ENCODE measurements at places on chromosomes 5 and 9.

DNA sequence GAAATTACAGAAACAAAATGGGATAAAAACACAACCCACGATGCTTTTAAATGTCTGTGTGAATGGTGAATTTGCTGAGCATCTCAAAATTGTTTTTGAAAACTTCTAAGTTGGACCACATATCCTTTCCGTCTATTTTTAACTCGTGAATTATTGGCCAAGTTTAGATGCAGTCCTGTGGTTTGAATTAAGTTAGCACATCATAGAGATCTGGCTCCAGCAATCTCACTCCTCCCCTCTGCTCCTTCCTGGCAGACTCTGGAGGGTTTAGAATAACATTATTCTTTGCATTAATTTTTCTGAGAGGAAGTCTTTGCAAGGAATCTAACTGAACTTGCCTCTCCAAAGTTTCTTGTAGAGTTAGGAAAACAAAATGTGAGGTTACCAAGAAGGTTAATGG lies 14.5 kb upstream of the ANKRD55 start:
- DNase-seq, result no peak

DNA sequence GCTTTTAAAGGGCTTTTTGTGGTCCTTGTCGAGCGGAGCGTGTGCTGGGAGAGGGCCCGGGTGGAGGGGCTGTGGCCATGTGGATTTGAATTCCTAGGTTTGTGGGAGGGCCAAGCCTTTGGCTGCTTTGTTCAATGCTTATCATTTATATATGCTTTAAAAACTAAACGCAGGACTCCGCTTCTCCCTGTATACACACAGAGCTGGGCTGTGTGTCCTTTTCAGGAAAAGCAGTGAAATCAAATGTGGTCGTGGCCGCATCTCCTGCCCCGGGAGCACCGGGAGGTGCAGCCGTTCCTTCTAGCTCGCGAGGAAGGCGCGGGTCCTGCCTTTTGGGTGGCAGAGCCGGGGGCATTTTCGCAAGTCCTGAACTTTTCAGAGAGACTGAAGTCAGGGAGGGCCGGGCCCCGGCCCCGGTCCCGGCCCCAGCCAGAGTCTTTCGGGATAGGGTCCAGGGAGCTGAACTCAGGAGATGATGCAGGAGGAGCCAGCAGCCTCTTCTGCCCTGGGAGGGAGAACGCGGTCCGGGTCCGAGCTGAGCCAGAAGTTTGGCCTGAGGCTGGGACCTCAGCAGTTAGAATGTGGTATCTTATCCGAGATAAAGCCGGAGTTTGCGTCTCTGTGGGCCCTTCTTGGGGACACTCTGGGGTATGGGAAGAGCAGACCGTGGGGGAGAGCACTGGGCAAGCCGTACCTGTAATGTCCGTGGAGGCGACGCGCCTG lies 158.8 kb downstream of the C9orf152 start:
- no peak for DNase-seq

- DNase-seq, result no peak
These were observed 42.2 kb downstream of the PRLR start for GRCh38 chr5:35188031-35188457.

- peak; percentile 58 for DNase-seq
These were observed 133.0 kb downstream of the GNA14 start for GRCh38 chr9:77514886-77515711.

DNA sequence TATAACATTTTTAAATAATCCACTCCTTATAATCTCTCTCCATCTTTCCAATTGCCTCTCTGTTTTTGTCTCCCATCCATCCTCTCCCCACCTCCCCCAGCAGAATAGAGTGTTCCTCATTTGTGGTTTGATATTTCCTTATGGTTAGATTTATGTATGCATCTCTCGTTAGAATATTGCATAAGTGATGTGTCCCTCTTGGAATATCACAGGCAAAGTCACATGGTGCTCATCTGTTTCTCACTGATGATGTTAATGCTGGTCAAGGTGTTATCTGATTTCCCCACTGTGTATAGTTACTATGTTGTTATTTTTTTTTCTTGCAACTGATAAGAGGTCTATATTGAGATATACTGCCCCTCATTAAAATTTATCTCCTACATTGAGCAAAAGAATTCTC lies 3.1 kb upstream of the LRRC70 start:
- no peak for DNase-seq

DNA sequence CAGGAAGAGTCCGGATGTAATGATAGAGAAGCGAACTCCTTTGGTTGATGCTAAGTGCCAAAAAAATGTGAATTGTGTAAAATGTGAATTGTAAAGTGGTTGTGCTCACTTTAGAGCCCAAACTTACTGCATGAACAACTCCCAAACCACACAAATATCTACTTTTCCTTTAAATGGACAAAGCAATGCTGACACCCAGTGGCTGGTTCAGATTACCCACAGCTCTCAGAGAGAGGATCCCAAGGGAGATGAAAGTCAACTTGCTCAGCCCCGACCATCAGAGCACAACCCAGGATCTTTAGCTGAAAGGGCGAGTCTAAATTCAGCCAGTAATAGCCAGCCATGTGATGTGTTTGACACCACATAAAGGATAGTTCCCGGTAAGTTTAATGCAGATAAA lies 133.7 kb downstream of the NMUR2 start:
- no peak for DNase-seq

GRCh38 chr9:34628656-34629490 lies at the start of gene ARID3C:
Gene ARID3C (minus strand): TSS chr9:34629066. CDS start chr9:34628014, 1,052 bp downstream.
- no peak for DNase-seq

GRCh38 chr9:98823666-98824334 lies 16.3 kb downstream of the GALNT12 start:
- no peak for DNase-seq

DNA sequence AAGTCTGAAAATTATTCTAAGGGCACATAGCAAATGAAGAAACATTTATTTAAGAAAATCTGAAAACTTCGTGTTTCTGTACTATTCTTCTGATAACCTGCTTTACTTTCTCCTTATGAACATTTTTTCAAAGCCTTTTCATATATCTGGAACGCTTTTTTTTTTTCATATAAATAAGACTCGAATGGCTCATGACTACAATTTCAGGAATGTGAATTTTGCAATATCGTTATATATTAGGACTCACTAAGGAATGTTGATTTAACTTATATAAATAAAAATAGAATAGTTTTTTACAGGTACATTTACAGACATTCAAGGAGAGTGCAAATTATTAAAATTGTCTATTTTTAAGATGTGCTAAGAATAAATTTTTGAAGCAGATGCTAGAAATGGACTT lies 42.9 kb downstream of the GPBP1 start:
- peak; percentile 7 for DNase-seq

DNA sequence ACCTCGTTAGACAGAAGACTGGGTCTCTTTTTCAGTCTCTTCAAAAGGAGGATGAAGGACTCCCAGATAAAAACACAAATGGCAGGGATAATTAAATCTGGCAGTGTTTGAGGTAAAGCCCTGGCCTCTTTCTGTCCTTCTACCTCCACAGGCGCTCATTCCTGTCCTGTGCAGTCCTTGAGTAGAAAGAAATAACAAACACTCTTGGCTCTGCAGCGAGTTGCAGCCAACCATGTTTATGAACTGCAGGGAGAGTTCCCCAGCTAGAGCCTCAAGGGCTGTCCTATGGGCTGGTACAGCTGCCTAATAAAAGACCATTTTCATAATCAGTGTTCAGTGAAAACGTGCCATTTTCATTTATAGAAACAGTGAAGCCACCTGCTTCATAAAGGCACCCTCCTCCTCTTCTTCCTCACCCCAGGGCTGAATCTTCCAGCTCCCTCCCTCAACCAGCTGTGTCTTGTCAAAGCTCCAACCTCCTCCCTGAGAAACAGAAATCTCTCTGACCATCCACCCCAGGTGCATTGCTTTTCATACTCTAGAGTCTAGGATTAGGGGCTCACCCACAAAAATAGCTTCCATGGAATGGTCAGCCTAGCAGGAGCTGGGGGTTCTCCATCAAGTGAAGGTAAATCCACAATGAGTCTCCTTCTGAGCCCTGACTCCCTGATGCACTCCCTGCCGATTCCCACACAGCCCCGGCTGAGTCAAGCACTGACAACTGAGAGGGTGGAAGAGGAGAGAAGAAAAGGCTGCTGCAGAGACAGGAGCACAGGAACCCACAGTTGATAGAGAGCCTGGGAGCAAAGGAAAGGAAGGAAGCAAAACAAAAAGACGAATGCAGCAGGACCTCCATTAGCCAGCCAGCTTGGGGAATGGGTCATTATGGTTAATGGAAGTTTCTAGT lies 150.7 kb downstream of the CMYA5 start:
- DNase-seq, result no peak

- no peak for DNase-seq
These were observed 415 bp downstream of the XRCC4 start for GRCh38 chr5:83077662-83078261.

- DNase-seq, result no peak
These were observed 24.4 kb upstream of the C5orf46 start for GRCh38 chr5:147930769-147931168.

GRCh38 chr5:142561486-142562097 lies 124.3 kb downstream of the FGF1 start:
- DNase-seq, result no peak

DNA sequence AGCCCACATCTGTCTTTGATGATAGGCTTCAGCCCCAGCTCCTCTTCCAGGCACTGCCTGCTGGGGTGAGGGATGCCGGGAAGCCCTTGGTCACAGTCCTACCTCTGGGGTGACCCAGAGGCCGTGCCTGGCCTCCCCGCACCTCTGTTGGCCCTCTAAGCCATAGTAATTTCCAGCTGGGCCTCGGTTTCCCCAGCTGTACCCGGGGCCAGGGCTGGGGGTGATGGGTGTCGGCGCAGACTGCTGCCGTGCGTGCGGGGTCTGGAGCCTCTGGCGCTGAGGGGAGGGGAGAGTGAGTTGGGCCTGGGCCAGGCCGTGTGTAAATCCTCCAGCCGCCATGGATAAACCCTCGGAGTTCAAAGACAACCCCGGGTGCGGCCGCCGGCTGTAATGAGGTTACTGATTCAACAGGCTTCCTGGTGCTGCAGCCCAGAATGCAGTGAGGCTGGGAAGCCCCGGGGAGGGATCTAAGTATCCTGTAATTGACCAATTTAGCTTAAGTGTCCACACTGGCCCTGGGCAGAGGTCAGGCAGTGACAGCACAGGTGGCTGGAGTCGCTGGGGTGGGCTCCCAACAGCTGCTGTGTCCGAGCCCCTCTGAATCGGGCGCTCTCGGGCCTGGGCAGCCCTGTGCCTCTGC lies 7.1 kb downstream of the RXRA start:
- no peak for DNase-seq

DNA sequence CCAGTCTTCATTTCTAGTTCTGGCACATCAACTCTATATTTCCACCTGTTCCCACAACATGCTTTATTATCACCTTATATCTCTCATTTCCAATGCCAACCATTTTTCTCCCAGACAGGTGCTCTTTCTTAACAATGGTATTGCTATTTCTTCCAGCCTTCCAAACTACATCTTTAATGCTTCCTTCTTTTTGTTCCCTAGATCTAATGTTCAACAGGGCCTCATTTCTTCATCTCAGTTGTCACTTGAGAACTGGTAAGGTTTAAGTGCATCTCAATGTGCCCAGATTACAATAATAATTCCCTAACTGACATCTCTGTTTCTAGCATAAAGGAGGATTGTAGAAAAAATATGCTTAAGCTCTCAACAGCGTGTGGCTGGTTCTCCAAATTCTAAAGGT lies 272.6 kb downstream of the COX7C start:
- DNase-seq, result no peak

DNA sequence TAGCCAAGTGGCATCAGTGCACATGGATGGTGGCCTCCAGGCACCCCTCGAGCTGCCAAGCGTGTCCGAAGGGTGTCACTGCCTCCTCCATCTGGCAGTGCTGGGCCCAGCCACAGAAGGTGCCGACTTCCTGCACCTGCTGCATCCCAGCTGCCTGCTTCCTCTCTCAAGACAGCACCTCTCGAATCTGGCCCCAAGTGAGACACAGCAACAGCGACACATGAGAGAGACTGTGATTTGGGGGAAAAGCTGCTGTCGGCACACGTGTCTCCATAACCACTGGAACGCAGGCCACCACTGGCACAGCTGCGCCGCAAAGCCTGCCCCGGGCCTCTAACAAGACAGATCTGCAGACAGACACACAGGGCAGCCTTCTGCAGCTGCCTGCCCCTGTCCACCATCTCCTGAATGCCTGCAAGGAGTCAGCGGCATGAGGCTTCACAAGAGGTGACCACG lies 8.8 kb downstream of the CLPTM1L start:
- no peak for DNase-seq

- DNase-seq, result no peak
These were observed 56.5 kb downstream of the SLC22A5 start for GRCh38 chr5:132425975-132426524.

GRCh38 chr9:108002371-108002956 lies 512.9 kb upstream of the KLF4 start:
- DNase-seq, result no peak

Measured in HFFc6 (cell line).